ENCODE measurements at places on chromosomes 2 and 18.

- peak; percentile 75 for DNase-seq
Measured at GRCh38 chr2:158414538-158414937, 42.0 kb downstream of the CCDC148 start.

GRCh38 chr2:211469664-211470059 is 913.3 kb downstream of the CPS1 start:
- DNase-seq = no peak

DNA sequence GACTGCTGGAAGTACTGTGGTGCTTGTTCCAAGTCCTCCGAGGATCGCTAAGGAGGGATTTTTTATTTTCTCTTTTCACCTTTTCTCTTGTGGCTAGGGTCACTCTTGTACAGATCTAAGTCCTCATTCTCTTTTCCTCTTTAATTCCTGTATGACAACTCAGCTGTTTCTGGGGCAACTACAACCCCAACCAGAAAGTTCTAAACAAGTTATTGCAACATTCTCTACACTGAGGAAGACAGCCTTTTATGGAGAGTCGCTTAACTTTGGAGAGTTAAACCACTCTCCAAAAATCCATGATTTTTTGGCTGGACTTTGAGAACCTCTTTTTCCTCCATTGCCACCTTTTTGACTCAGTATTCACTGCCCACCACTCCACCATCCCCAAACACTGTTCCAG is 74.0 kb upstream of the SESTD1 start:
- DNase-seq = no peak

DNA sequence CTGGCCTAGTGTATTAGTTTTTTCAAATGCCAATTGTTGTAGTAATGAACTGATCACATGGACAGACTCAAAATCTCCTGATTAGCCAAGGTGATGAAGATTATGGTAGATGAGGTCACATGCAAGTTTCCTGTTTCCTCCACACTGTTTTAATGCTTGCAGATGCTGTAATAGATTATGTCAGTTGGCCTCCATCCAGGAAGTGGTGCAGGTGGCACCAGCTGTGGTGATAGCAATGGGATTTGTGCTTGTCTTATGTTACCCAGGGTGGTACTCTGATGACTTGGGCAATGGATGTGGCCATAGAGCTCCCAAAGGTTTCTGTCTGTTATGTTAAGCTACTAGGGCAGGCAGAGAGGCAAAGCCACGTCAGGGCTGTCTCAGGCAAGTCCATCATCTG is 332.9 kb upstream of the DDX18 start:
- DNase-seq = no peak

DNA sequence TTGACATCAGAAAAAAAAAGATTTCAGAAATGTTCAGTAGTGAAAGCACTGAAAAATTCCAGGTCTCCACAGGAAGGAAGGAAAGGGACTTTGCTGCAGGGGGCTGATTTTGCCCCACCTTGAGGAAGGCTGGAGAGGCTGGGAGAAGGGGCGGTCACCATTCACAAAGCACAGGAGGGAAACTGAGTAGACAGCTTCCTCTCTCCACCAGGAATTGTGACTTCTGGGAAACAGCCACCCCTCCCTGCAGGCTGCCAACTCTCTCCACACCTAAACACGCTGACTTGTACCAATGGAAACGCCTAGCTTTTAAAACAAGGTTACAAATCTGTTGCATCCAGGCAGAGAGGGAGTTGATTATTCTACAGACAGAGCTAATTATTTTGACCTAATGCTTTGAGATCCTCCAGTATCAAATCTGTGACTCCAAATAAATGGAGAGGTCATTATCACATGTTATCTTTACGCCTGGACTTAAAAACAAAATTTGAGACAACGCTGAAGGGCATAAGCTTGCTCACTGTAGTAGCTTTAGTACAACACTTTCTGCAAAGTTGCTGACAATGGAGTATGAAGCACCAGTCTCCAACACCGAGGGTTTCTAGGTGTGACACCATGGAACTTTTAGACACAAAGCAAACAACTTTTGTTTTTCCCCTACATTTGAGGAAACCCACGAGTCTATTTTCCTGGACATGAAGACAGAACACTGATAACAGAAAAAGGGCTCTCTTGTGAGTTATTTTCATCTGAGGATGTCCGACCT is 42.7 kb downstream of the EPHA4 start:
- no peak for DNase-seq

DNA sequence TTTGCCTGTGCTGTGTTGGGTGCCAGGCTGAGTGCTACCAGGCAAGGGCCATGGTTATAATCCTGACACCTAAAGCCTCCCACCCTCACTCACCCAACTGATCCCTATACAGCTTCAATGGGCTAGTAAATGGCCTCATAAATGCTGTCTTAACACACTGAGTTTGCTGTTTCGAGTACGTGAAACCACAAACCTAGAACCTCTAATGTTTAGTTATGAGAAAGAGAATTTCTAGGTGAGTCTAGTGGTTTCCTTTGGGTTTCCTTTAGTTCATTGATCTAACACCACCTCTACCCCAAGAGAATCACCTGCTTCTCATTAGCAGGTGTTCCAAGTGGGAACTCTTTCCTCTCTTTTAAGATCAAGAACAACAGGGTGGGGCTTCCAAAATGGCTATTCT is 172.0 kb downstream of the MC4R start:
- DNase-seq = no peak

DNA sequence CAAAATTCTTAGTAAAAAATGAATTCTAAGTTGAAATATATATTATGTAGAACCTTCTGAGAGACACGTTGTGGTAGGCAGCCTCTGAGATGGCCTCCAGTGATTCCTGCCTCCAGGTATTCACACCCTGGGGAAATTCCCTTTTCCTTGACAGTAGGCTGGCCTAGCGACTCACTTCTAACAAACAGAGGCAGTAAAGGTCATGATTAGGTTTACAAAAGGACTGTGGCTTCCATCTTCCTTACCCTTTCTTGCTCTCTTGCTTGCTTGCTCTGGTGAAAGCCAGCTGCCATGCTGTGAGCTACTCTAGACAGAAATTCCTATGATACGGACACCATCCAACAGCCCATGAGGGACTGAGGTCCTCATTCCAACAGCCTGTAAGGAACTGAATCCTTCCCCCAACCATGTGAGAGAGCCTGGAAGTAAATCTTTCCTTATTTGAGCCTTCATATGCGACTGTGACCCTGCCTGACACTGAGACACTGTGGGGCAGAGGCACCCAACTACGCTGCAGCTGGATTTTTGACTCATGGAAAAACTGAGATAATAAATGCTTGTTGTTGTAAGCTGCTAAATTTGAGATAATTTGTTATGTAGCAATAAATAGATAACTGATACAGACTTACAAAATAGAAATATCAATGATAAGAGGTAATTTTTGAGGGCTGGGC is 32.7 kb upstream of the SERTAD2 start:
- no peak for DNase-seq

- peak; percentile 42 for DNase-seq
Measured at GRCh38 chr2:234496055-234496834, 636 bp downstream of the ARL4C start.

DNA sequence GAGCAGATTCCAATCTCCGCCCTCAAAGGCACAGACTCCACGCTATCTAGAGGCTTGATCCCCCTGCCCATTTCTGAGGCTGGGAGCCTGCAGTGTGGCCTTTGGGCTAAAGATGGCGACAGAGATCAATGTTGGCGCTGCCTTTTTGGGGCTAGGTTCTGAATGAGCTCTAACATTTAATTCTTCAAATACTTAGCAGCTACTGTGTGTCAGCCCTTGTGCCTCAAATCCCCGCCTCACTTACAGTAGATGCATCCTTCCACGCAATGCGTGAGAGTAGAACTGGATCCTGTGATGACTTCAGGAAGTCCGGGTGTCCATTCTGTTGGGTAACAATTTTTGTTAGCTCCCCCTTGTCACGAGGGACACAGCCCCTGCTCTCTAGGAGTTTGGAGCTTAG is 12.4 kb downstream of the IL1F10 start:
- no peak for DNase-seq

GRCh38 chr2:9809064-9809356 is 34.3 kb upstream of the TAF1B start:
- no peak for DNase-seq

GRCh38 chr18:457140-457519 is 43.4 kb downstream of the COLEC12 start:
- no peak for DNase-seq

DNA sequence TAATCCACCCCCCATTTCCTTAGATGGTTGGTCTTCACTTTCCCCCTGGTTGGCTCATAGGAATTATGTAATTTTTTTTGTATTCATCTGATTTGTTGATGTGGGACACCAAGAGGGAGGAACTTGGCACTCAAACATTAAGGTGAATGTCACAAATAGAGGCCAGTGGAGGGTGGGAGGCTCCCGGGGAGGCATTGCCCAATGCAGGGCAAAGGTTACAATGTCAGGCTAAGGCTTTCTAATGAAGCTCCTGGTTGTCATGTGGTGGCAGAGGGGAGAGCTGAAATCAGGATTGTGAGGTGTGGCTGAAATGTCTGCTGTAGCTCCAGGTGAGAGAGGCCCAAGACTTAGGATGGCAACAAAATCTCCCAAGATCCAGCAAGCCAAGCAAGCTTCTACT is 42.7 kb downstream of the MPHOSPH10 start:
- DNase-seq = no peak

GRCh38 chr2:7077660-7078267 is 160.6 kb downstream of the RNF144A start:
- DNase-seq = no peak

DNA sequence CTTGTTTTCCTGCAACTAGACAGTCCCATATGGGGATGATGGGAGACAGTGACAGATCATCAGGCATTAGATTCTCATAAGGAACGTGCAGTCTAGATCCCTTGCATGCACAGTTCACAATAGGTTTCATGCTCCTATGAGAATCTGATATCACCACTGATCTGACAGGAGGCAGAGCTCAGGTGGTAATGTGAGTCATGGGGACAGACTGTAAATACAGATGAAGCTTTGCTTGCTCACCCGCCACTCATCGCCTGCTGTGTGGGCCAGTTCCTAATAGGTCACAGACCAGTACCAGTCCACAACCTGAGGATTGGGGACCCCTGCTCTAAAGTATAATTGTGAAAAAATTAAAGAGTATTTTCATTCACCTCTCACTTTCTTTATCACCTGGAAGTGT is 23.6 kb upstream of the RAB1A start:
- no peak for DNase-seq

DNA sequence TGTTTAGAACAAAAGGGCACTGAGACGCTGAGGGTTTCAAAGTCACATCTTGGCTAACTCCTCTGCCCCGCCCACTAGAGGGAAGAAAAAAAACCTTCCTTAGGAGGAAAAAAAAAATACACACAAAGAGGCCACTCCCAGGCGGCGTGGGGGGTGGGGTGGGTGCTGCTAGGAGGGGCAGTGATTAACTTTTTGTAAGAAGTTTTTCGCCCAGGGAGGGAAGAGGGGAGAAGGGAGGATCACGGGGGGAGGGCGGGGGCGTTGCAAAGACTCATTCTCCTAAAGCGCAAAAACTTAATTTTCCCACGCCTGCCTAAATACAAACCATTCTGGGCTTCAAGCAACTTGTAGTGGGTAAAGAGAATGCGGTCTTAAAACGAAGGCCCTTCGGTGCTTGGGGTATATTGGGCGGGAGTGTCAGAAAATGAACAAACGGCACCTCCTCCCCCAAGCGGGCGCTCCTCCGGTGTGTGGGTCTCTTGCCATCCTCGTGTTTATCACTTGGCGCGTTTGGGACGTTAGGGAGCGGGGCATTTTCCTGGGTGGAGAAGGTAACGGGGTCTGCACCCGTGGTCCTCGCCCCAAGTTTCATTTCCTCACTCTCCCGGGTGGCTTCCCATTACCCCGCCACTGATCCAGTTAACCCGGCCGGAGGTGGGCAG is 1.7 kb downstream of the CXCR4 start:
- no peak for DNase-seq

GRCh38 chr2:206202446-206202845 is 42.8 kb downstream of the EEF1B2 start:
- no peak for DNase-seq

DNA sequence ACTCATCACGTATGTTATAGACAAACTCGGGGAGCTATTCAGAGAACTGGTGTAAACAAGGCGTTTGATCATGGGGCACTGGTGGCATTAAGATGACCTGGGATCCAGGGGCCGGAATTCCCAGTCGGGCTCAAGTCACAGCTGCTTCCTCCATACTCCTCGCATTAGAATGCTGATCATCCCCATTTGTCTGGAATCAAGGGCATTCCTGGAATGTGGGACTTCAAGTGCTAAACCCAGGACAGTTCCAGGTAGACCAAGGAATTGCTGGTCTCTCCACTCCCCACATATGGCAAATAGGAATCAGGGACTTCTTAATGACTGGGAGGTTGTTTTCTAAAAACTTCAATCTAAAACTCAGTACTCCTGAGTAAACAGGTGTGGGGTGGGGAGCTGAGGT is 355.7 kb upstream of the RAB6C start:
- no peak for DNase-seq

GRCh38 chr2:111662039-111662770 is 221.8 kb downstream of the ANAPC1 start:
- DNase-seq = peak; percentile 7

GRCh38 chr2:11770531-11771188 is 24.2 kb downstream of the LPIN1 start:
- DNase-seq = no peak

DNA sequence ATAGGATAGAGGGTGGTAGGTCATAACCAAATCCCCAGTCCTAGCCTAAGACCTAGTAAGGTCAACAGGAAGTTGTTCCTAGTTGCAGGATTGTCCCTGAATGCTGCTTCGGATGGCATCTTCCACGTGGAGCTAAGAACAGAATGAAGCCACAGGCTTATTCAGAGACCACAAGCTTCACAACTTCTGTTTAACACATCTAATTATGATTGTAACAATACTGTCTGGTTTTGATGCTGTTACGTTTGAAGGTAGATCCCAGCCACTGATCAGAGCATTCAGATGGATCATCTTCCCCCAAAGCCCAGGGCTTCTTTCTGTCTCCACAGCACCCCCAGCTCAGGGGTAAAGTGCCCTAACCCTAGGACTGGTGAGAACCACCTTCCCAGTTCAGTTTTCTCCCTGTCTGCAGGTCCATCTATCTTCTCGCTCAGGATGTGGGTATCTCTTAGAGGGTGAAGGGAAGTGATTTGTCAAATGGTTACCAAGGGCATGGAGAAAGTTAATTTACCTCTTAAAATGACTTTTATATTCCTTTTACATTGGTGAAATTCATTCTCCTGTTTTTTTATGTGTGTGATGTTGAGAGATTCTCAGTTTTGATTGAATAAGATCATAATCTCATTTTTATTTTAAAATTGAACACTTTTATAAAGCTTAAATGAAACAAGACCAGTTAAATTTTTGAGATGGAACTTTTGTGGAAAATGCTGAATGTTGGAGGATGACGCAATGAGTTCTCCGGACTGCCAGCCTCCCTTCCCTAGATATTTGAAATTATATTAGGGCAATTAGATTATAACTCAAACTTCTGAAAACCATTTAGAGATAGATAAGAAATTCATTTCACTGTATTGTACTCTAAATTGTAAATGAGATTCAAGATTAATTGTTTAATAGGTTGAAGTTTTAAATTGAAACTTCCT is 66.5 kb downstream of the RHBDD1 start:
- DNase-seq = no peak

DNA sequence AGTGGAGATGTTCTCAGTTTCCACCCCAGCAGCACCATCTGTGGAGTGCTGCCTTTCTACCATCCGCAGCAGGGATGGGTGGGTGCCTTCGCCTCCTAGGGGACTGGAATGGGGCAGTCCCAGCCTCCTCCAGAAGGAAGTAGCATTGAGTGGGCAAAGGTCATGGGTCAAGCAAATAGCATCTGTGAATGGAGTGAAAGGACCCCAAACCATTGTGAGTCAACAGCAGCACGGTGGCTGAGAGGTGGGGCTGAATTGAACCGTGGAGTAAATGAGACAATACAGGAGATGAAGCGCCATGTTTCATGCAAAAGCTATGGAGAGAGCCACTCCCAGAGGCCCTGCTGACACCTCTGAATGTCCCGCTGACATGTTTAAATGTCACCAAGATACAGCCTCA is 9.7 kb downstream of the GPR55 start:
- DNase-seq = no peak
